ENCODE measurements at places on chromosomes 4 and X.

- DNase-seq, result no peak
Observed at GRCh38 chr4:58871509-58871908, 1761.3 kb upstream of the IGFBP7 start.

GRCh38 chr4:52659722-52660261, 691 bp upstream of the USP46 start:
- DNase-seq, result peak; percentile 11

GRCh38 chrX:99750721-99751120, 659.4 kb downstream of the PCDH19 start:
- no peak for DNase-seq

- DNase-seq, result no peak
Observed at GRCh38 chr4:138693526-138693925, 322.1 kb upstream of the NOCT start.

DNA sequence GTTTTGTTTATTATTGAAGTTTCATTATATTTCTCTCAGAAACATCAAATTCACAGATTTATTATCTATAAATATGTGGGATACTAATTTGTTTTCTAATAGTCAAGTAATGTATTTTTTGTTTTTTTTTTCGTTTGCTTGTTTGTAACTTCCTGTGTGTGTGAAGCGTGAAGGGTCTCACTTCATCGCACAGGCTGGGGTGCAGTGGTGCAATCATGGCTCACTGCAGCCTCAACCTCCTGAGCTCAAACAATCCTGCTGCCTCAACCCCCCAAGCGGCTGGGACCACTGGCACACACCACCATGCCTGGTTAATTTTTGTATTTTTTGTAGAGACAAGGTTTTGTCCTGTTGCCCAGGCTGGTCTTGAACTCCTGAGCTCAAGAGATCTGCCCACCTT, 55.1 kb downstream of the SH3RF1 start:
- no peak for DNase-seq

GRCh38 chr4:8664976-8665375, 72.4 kb downstream of the CPZ start:
- DNase-seq, result no peak

DNA sequence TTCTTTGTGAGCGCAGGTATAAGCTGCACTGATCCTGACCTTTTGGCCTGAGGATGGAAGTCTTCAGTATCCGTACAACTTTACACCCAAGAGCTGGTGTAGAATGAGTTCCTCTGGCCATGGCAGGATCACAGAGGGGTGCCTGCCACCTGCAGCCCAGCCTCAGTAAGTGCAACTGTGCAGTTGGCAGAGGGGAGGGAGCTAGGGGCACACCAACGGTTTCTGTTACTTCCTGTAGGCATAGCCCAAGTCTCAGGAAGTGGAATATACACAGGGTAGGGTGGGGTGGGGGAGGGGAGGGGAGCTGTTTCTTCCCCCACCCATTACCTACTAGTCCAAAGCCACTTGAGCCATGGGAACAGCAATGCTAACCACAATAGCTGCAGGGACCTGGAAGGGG, 85.4 kb upstream of the GBA3 start:
- peak; percentile 43 for DNase-seq
